ENCODE measurements at places on chromosomes 16 and 17.

GRCh38 chr17:16329519-16330271 is 23.6 kb downstream of the CENPV start:
- DNase-seq, result no peak

GRCh38 chr17:82031885-82032627 is 578 bp downstream of the RAC3 start:
- DNase-seq, result no peak

DNA sequence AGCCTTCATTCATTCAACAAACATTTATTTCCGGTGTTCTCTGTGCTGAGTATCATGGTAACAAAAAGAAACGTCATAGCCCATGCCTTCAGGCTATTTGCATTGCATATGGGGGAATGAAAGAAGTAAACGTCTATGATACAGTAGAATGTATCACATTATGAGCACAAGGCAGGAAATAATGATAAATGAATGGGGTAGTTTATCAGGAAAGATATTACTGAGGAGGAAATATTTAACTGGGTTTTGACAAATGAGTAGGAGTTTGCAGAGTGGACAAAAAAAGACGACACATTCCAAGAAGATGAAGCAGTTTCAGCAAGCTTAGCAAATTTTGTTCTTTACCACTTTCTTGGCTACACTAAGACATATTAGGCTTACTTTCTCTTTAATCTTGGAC is 1.3 kb upstream of the KRTAP4-7 start:
- DNase-seq, result no peak

- no peak for DNase-seq
These were observed 2.7 kb downstream of the NAT9 start for GRCh38 chr17:74773414-74773813.

DNA sequence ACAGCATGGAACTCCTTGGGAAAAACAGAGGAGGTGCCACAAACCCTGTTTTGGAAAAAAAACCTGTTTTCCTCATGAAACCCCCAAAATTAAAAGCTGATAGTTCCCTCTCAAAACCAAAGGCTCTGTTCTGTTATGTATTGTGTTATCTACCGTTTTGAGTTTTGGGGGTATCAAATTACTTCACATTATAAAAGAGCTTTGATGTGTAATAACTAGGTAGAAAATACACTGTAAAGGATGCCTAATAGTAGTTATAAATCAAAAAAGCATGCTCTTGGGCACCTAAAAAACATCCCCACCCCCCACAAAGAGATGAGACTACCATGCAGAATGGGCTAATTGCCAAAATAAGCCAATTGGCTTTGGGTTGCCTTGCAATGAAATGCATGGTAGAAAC is 30.8 kb downstream of the C16orf54 start:
- DNase-seq, result no peak

DNA sequence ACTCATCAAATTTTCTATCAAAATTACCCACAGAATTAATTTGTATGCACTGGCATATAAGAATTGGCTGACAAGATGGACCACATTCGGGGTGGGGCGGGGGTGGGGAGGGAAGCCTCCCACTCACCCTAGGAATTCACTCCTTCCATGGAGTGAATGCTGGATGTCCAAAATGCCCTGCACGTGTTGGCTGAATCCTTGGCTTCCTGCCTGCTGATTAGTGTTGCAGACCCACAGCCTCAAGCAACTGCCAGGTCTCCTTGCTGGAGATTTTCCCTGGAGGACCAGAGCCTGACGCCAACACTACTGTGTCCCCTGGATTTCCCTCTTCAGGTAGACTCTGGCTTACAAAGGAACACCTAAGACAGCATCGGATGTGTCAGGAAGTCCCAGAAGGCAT is 575.7 kb upstream of the CDH11 start:
- no peak for DNase-seq

GRCh38 chr17:79625706-79626105 is 14.9 kb upstream of the RBFOX3 start:
- DNase-seq, result no peak
